ENCODE measurements at places on chromosomes 3 and 15.
A peak's percentile ranks its signal among the peaks of the same experiment; 100 is the strongest.

- DNase-seq, result peak; percentile 98
Observed at GRCh38 chr3:155070932-155071387, 9.2 kb upstream of the MME start.

DNA sequence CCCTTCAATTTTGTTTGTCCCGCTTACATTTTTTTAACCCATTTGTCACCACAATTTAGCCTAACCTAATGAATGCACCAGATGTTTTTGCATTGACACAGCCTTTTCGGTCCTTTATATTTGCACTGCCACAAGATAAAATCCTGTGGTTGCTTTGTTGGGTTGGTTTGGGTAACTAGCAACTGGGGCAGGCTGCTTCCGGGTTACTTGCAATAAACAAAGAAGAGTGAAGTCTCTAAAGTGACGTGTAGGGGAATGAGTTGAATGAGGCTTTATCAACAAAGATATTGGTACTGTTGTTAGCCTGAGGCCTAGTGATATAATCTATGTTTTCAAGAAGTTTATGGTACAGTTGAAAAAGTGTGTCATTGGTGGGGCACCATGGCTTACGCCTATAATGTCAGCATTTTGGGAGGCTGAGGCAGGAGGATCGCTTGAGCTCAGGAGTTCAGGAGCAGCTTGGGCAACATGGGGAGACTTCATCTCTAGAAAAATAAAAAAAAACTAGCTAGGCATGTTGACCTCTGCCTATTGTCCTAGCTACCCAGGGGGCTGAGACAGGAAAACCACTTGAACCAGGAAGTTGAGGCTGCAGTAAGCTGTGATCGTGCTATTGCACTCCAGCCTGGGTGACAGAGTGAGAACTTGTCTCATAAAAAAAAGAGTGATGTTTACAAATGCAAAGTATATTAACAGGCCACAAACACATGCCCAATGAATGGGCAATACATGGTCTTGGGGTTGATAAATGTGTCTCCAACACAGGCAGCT, 121.8 kb downstream of the OXSM start:
- no peak for DNase-seq

DNA sequence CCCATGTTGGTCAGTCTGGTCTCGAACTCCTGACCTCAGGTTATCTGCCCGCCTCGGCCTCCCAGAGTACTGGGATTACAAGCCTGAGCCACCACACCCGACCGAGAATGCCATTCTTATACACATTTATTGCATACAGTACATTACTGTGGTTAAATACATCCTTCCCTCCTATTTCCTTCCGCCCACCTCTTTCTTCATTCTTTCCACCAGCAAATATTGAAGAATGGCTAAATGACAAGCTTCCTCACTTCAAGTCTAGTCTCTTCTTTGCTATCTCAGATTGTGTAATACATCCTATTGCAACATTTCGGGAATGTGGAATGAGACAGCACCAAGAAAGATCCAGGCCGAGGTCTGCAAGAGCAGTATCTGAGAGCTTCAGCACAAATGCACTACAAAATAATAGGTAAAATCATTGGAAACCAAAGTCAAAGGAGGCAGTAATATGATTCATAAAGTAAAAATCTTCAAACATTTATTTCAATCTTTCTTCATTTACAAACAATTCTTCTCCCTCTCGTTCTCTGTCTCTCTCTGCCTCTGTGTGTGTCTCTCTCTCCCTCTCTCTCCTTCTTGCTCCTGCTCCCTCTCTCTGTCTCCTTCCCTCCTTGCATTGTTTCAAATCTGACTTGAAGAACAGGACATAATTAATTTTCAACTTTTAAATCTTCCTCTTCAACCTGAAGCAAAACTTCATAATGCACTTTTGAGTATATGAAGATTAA, 94.7 kb upstream of the TGFBR2 start:
- DNase-seq, result peak; percentile 98

DNA sequence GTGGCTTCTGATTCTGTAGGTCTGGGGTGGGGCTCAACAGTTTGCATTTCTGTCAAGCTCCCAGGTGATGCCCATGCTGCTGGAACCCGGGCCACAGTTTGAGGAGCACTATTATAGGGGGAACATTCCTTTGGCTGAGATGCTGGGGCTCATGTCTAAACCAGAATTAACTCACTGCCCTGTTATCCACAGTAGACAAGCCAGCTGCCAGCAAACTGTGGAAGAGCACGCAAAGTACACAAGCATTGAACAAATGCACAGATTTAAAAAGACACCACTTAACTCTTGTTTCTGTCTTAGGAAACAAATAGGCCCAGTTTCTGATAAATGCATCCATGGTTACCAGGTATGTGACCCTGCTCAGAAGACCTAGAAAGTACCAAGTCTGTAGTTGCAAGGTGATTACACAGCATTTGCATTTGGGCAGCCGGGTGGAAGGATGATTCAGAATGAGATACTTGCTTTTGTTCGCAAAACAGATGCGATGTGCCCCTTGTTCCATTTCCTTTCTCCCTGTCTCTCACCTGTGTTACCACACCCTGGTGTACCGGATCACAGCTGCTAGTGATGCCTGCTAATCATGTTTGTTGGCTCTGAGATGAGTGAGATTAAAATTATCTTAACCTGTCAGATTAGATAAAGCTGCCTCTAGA, 12.4 kb downstream of the GYG1 start:
- no peak for DNase-seq

- DNase-seq, result no peak
Observed at GRCh38 chr3:15771444-15771843, 26.3 kb downstream of the ANKRD28 start.

GRCh38 chr15:30044377-30044776, 38.4 kb upstream of the GOLGA8J start:
- no peak for DNase-seq

DNA sequence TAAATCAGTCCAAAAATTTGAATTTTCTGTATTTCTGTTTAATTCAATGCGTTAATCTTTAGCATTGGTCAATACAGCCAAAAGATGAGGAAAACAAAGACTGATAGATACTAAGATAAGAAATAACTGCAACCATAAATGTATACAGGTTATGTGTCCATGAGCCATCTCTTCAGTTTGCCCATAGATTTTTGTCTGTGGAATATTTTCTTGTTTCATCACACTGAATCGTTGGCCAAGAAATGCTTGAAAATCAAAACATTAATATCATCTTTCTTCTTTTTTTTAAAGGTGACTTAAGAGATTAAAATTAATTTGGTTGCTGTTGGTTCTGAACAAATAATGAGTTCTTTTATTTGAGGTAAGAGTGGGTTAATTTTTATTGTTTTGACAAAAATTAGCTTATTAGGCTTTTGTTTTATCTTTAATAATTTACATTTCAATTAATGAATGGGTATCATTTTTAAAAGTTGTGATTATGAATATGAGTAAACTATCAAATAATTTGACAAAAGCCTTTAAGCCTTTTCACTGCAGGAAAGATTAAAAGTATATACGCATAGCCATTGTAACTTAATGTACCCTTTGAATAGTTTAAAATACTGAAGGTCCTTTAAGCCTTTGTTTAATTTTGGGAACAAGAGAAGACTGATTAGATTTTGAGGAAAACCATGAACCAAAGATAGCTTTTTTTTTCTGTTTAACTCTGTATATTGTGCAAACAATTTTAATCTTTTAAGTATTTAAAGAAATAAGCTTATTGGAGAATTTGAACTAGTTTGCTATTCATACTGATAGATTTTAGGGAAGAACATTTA, 14.7 kb upstream of the CHD2 start:
- DNase-seq, result no peak

DNA sequence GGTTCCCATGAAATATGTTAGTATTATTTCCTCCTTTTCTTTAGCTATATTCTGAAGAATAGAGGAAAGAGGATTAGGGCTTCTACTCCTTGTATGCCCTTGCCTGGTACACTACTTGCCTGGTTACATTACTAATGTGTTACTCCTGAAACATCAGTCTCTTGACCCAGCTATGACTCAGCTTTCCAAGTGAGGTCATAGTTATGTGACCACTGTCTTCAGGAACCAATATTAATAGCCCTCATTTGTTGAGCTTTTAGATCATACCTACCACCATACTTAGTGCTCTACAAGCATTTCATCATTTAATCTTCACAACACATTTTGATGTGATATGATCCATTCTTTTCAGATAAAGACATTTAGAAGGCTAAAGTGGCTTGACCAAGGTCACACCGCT, 60.3 kb downstream of the CMSS1 start:
- peak; percentile 93 for DNase-seq

DNA sequence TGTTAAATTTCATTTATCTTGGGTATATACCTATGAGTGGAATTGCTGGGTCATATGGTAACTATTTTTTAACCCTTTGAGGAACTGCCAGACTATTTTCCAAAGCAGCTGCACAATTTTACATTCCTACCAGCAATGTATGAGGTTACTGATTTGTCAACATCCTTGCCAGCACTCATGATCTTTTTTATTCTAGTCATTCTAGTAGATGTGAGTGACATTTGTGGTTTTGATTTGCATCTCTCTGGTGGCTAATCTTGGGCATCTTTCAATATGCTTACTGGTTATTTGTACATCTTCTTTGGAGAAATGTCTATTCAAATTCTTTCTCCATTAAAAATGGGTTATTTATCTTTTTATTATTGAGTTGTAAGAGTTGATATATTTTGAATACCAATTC, 21.3 kb upstream of the LRRC58 start:
- DNase-seq, result no peak

GRCh38 chr15:31333820-31334219, 7.2 kb downstream of the KLF13 start:
- DNase-seq, result no peak

DNA sequence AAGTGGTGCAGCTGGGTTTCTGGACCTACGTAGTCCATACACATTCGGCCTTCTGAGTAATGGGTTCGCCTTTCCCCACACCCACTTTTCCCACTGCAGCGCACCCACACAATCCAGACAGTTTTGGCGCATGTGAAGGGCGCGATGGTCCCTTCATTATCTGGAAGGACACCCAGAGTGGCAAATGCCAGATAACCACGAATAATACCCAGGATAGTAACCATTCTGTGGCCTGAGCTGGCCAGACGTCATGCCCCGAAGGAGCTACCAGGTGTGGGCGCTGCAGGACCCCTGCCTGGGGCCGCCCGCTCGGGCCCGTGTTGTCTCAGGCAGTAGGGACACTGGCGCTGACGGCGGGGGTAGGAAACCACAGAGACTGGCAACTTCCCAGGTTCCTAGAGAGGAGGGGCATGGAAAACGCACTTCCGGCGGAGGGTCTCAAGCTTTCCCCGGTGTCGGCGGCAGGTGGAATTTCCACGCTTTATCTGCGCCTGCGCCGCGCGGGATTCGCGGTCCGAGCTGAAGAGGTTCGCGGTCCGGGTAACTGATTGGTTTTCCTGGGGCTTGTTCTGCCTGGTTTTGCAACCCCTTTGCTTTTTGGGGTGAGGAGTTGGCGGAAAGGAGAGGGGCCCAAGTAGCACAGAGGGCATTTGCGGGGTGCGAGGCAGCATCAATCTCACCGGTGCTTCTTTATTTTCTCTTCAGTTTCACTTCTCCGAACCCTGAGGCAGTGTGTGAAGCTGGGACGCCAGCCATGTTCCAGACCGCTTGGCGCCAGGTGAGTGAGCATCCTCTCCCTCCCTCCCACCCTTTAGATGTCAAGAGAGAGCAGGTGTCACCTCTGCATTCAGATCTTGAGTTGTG, at the start of gene ZNF620:
Gene ZNF620 (plus strand): TSS at position 441 of the 864 bp plus-strand sequence. CDS start 314 bp downstream, at position 755.
- DNase-seq, result peak; percentile 53

Data from fibroblast of skin of right biceps (primary cell).